ENCODE measurements at places on chromosomes 11 and 22. TPM values are rescaled to one million over a fixed set of nuclear protein-coding genes. Genes with fewer than 3 reads are reported as not detected.

GRCh38 chr22:36930041-36930935 is 16.9 kb downstream of the CSF2RB start:
- no peak for DNase-seq

GRCh38 chr22:38138961-38139360 is 28.5 kb upstream of the BAIAP2L2 start:
- DNase-seq, result no peak

DNA sequence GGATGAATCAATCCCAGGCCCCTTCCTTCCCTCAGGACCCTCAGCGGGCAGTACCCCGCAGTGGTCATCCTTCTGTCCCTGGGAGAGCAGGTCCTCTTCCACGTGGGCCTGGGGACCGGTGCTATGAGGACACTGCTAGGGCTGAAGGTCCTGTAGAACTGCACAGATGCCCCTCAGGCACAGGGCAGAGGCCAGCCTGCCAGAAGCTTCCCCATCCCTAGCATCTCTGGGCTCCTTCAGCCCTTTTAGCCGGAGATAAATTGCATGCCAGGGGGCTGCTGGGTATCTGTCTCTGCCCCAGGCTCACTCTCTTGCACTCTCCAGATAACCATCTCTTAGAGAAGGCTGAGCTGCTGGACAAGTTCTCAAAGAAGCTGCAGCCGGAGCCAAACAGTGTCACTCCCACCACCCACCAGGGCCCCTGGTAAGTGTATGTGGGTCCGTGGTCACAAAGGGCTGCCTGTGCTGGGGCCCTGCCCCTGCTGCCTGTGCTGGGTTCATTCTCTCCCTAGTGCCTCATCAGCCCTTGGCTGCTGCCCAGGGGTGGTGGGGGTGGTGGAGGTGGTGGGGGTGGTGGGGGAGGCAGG is 2.3 kb downstream of the ATG16L2 start:
- DNase-seq, result no peak

GRCh38 chr11:73531386-73531785 is 66.5 kb downstream of the FAM168A start:
- DNase-seq, result no peak

GRCh38 chr11:1836011-1836945 is 1.5 kb downstream of the SYT8 start:
- DNase-seq, result no peak

GRCh38 chr11:44243595-44244343 is 66.2 kb downstream of the ALX4 start:
- DNase-seq, result no peak

- no peak for DNase-seq
Measured at GRCh38 chr11:48154151-48154550, 62.5 kb upstream of the OR4B1 start.

GRCh38 chr22:24595228-24595627 is 2.4 kb upstream of the LRRC75B start:
- no peak for DNase-seq

DNA sequence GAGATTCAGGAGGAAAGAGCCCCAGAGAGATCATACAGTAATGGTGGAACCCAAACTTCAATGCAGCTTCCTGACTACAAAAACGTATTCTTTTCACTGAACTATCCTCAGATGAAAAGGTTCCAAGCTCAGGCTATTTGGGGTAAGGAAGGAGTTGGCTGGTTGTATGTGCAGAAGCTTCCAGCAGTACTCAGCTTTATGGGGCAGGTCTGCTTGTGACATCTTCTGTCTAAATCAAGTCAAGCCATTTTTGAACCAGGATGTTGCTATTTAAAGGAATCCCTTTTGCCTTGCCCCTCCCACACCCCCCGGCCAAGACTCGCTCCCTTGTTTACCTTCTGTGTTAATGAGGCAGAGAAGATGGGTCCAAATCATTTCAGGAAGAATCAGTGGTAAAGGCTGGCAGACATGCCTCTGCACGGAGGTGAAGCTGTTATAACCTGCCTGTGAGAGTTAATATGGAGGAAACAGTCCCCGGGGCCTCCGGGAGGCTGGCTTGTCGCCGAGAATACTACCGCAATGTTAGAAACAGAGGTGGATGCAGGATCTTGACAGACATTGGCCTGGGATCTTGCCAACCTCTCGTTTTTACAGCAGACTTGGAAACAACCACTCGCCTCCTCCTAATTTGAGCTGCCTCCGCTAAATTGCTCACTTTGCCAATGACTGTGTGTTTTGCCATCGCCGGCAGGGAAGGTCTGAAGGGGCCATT is 45.4 kb downstream of the TIMP3 start:
- DNase-seq, result no peak

- no peak for DNase-seq
Measured at GRCh38 chr11:115428306-115428705, 75.9 kb downstream of the CADM1 start.

- no peak for DNase-seq
Measured at GRCh38 chr11:119671561-119672015, 57.4 kb downstream of the NECTIN1 start.

DNA sequence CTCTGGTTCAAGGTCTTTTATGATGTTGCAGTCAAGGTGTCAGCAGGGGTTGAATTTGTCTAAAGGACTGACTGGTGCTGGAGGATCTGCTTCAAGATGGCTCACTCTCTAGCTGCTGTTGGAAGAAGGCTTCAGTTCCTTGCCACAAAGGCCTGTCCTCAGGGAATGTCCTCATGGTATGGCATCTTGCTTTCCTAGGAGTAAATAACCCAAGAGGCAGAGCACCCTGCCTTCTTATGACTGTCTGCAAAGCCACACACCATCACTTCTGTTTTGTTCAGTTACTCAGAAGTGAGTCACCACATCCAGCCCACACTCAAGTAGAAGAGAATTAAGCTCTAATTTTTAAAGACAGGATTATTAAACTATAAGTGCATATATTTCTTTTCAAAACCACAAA is 45.2 kb downstream of the PLAAT5 start:
- DNase-seq, result no peak

- no peak for DNase-seq
Measured at GRCh38 chr11:27723687-27724086, 23.4 kb upstream of the BDNF start.

- no peak for DNase-seq
Measured at GRCh38 chr11:69062169-69062855, 13.6 kb downstream of the TPCN2 start.

GRCh38 chr22:19886605-19887255 is 32.1 kb upstream of the GNB1L start:
- no peak for DNase-seq

DNA sequence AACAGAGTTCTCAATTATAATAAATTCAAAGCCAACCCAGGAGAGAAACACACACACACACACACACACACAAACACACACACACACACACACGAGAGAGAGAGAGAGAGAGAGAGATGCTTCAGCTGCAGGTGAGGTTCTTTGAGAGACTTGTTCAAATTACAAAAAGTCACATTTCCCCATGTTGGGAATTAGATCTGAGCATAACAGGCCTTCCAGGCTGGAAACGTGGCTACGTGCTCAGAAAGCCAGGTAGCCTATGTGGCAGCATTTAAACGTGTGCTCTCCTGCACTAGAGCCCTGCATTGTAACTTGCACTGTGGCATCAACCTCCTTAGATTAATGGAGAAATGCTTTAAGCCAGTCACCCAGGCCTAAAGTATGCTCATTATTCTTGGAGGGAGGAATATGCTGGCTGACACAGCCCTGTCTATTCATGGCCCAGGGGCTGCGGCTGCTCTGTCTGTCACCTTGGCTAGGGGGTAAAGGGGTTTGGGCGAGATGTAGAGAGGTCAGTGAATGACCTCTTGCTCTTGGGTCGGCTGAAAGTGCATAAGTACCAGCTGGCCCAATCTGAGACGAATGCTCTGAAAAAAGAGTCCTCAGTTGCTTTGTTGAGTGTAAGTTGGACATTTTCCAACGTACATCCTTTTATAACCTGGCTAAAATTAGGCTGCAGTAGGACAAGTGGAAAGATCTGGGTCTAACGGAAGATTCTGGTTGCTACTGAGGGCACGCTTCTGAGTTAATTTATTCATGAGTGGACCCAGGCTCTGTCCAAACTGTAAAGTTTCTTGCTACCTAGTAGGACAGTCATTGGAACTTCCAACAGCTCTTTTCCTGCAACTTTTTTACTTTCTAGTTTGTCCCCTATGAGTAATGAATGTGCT is 171.1 kb upstream of the SEZ6L start:
- DNase-seq, result no peak

DNA sequence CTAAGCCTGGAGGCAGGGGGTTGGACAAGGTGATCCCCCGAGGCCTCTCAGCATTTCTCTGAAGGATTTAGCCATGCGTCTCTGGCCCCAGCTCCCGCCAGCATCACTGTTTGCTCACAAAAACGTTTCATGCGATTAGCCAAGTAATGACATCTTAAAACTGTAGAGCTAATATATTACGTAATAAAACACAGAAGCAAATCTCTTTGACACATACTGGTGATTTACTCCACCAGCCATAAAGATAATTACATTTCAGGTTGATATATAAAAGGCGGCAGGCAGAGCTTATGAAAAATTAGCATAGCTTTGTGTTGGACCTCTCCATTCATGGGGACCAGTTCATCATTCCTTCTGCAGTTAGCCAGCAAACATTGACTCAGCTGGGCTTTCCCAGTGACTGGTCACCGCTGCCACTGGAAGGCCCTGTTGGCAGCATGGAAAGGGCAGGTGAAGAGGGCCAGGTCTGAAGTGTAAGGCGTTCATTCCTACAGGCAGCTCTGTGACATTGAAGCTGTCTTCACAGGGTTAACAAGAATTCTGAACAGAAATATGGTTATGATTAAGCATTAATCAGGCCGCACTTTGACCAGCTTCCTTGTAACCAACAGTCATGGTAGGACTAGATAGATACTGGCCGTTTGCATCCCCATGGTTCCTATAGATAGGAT is 150.3 kb downstream of the NECTIN1 start:
- DNase-seq, result no peak

DNA sequence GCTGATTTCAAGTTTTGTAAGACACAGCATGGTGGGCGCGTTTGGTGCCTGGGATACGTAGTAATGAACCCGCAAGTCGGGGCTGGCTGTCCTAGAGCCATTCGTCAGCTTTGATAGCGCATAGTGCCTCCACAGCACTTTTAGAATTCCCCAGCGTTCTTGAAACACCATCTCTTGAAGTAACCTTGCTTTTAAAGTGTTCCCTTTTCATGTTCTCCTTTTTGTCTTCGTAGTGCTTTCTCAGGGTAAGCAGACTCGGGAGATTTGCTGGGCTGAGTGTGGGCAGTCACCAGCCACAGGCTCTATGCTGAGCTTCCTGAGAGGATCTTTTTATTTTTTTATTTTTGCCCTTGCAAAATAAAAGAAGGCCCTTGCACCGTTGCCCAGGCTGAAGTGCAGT is 39.6 kb upstream of the CTTN start:
- no peak for DNase-seq

GRCh38 chr11:134037046-134037908 is 31.6 kb upstream of the JAM3 start:
- no peak for DNase-seq

- DNase-seq, result no peak
Measured at GRCh38 chr11:87290304-87290922, 252.7 kb downstream of the TMEM135 start.

DNA sequence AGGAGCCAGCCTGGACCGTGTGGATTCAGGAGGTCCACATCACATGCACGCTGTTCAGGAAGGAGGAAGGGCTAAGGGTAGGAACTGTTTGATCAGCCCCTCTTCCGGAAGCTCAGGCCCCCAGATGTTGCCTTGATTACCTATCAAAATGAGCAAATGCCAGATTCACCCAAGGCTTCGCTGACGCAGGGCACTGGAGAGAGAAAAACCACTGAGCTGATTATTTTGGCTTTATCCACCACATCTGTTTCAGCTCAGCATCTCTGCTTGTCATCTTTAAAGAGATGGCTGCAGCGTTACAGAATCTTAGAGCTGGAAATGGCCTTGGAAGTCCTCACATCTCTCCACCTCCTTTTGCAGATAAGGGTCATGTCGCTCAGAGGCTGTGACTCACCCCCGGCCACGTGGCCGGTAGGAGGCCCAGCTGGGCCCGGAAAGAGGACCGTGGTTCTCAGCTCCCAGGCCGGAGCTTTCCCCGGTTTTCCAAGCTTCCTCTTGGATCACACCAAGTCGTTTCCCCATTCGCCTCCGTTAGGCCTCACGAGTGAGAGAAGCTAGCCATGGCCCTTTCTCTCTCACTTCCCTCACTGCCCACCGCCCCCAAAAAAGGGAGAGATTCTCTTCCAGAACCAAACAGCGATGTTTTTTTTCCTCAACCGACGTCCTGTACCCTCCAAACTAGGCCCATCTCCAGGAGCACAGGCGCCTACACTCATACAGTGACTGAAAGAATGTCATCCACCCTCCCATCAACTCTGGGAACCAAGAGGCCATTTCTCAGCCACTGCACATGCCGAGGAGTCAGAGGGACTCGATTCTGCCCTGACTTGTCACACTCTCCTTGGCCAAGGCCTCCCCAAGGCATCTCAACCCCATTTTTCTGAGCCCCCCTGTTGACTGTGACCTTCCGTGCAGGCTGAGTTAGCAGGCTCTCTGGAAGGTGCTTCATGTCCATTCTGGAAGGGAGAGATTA is 37.6 kb downstream of the LIF start:
- DNase-seq, result no peak

DNA sequence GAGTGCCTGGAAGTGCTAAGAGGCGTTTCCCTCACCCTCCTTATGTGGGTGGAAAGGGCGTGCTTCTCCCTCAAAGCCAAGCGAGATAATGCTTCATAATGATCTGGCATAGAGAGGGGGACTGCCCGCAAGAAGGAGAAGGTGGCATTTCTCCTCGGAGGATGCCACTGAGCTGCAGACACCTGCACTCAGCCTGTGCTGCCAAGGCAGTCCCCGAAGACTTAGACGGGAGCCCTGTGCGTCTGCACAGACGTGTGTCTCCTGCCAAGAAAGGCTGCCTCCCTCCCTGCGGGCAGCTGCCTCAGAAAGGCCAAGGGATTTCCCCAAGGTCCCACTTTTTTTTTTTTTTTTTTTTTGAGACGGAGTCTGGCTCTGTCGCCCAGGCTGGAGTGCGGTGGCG is 48.1 kb upstream of the SPATA19 start:
- no peak for DNase-seq

GRCh38 chr11:71481101-71481960 is 28.3 kb downstream of the NADSYN1 start:
- no peak for DNase-seq

GRCh38 chr22:46612904-46613605 is 7.1 kb upstream of the GRAMD4 start:
- DNase-seq, result peak; percentile 23

The GSTT2 gene
- not detected for total RNA-seq

The CHRM1 gene
- not detected for total RNA-seq

The SLC25A1 gene
- total RNA-seq, result 61.3 TPM

The ST13 gene
- 301 TPM for total RNA-seq

The NXPE2 gene
- total RNA-seq, result not detected

The ATL3 gene
- 14.5 TPM for total RNA-seq

The IGF2 gene
- total RNA-seq, result 0.31 TPM

The GTSE1 gene
- 56.1 TPM for total RNA-seq

The INPP5J gene
- total RNA-seq, result 0.32 TPM

The SUSD2 gene
- total RNA-seq, result 0.20 TPM

The DRICH1 gene
- 0.19 TPM for total RNA-seq

The MMP10 gene
- not detected for total RNA-seq

The NOX4 gene
- total RNA-seq, result not detected

The CRYBB2 gene
- total RNA-seq, result not detected

The TSPO gene
- 159 TPM for total RNA-seq

The DUSP8 gene
- total RNA-seq, result 1.1 TPM

The RFPL2 gene
- total RNA-seq, result not detected

Data from activated naive CD4-positive, alpha-beta T cell treated with anti-CD3 and anti-CD28 coated beads, Interleukin-2, amount 50 U/mL, for 72 hours (primary cell).